AG04450 (cell line): ENCODE measurements at places on chromosomes 6 and 20. TPM values are rescaled to one million over a fixed set of nuclear protein-coding genes. Genes with fewer than 3 reads are reported as not detected.
A peak's percentile ranks its signal among the peaks of the same experiment; 100 is the strongest.

Gene FUT9
- not detected in 2 replicates for polyA plus RNA-seq

Gene NQO2
- 32.4 and 34.3 TPM in 2 replicates for polyA plus RNA-seq

Gene MAP7
- polyA plus RNA-seq: 0.29 and 0.30 TPM in 2 replicates

- no peak for DNase-seq
Observed at GRCh38 chr20:52975029-52975732, 3.0 kb downstream of the TSHZ2 start.

- no peak for DNase-seq
Observed at GRCh38 chr6:137227871-137228302, 8.7 kb upstream of the IFNGR1 start.

DNA sequence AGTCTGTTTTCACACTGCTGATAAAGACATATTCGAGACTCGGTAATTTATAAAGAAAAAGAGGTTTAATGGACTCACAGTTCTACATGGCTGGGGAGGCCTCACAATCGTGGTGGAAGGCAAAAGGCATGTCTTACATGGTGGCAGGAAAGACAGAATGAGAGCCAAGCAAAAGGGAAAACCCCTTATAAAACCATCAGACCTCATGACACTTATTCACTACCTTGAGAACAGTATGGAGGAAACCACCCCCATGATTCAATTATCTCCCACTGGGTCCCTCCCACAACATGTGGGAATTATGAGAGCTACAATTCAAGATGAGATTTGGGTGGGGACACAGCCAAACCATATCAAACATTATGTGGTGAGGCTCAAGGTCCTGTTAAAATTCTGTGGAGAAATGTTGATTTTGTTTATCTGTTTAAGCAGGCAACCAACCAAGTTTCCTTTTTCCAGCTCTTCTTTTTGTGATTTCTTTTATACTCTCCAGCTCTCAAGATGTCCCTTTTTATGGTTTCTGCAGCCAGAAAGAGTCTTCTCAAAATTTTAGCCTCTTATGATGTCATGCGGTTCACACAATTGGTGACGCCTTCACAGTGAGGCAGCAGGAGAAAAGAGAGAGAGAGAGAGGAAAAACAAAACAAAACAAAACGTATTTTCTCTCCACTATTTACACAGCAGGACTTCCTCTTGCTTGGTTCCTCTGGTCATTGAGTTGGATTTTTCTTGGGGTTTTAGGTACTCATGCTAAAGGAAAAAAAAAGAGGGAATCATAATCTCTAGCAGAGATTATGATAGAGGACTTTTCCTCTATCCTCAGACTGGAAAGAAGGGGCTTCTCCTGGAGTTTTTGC is 18.0 kb downstream of the AIG1 start:
- no peak for DNase-seq

GRCh38 chr6:53446151-53446550 is 97.4 kb upstream of the ELOVL5 start:
- no peak for DNase-seq

GRCh38 chr20:17872434-17872833 is 96.2 kb downstream of the SNX5 start:
- no peak for DNase-seq

DNA sequence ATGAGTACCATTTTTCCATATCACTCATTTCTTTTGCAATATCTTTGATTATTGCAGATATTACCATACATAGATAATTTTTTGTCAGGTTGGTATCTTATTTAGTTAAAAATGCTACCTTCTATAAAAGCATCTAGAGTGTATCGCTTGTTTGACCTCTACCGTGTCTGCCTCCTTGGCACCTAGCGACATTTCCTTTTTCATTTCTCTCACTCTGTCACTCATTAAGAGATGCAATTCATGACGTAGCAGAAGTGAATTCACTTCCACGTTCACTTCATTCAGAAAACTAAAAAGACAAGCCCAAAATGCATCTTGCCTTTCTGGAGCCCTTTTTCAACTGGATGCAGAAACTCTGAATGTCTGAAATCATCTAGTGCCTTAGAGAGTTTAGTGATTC is 172.9 kb downstream of the MMS22L start:
- no peak for DNase-seq

- peak; percentile 20 for DNase-seq
Observed at GRCh38 chr6:113495521-113495920, 361.6 kb upstream of the MARCKS start.

DNA sequence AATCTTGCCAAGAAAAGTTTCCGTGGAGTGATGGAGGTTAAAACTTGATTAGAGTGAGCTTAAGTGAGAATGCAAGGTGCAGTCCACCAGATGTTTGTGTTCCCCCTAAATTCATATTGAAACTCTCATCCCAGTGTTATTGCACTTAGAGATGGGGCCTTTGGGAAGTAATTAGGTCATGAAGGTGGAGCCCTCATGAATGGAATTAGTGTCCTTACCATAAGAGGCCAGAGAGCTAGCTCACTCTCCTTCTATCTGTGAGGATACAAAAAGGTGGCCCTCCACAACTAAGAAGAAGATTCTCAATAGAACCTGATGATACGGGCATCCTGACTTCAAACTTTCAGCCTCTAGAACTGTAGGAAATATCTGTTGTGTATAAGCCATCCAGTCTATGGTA is 258.6 kb downstream of the GRIK2 start:
- DNase-seq: no peak

DNA sequence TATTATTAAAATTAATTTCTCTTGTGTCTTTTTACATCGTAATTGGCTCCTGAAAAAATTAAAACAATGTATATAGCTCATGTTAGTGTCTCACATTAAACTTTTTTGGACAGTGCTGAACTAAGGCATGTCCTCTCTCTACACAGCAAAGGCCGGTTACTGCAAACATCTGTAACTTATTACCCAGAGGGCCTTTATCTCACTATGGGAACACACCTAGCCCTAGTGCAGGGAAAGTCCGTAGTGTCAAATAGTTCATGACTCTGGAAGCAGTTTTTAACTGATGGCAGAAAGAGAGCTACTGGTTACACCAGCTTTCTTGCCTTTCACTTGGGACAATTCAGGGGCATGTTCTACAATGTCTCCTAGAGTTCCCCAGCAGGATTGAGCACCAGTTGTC is 82.2 kb downstream of the PAK5 start:
- DNase-seq: no peak

DNA sequence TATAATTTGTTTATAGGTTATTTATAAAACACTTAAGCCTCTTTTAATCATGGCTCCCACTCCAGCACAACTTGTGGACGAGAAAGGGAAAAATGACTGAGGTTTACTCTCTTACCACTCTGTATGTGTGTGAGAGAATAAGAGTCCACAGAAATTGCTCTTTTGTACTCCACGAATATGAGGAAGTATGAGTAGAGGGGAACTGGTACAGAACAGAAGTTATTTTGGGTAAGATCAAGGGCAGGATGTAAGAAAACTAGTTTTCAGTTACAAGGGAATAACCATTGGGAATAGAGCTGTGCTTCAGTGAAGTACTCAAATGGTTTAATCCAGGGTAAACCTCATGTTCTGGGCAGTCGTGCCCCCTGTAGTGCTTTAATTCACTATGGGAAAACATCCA is 72.6 kb downstream of the REV3L start:
- DNase-seq: no peak

DNA sequence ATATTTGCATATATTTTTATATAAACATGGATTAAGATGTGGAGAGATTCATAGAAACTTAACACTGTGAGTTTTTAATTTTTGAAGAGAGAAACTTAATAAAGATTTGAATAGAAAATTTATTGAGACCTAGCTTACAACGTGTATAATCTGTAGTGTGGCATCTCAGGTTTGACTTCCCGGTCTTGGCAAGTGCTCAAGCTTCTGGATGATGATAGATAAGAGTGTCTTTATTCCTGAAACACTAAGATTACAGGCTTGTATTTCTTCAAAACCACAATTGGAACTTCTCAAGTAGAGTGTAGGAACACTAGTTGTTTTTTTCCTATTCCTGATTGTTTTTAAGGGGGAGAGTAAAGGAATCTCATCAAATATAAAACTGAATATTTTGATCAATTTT is 64.6 kb upstream of the NOTCH4 start:
- DNase-seq: no peak

DNA sequence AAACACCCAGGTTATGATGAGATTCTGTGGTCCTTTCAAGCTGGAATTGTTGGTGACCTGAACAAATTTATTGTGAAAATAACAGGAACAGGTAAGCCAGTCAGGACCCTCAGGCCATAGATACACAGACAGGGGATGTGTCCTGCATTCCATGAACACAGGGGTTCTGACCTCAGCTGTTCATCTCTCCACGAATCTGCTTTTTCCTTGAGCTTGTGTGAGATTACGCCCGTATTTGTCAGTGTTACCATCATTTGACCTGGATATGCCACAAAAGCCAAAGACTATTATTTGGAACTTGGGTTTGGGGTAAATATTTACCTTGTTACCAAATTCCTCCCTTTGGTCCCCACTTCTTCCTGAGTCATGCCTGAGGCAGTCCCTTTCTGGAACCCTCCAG is 288.9 kb downstream of the PREX1 start:
- no peak for DNase-seq

DNA sequence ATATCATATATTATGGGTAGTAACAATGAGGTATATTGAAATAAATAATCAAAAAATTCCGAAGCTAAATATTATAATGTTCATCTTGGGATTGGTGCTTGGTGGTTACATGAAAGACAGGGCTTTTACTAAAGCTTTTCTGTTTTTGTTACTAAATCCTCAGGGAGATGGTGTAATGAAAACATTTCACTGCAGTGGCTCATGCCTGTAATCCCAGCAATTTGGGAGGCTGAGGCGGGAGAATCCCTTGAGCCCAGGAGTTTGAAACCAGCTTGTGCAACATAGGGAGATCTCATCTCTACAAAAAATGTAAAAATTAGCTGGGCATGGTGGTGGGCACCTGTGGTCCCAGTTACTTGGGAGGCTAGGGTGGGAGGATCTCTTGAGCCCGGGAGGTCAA is 42.9 kb downstream of the AFG1L start:
- DNase-seq: no peak

DNA sequence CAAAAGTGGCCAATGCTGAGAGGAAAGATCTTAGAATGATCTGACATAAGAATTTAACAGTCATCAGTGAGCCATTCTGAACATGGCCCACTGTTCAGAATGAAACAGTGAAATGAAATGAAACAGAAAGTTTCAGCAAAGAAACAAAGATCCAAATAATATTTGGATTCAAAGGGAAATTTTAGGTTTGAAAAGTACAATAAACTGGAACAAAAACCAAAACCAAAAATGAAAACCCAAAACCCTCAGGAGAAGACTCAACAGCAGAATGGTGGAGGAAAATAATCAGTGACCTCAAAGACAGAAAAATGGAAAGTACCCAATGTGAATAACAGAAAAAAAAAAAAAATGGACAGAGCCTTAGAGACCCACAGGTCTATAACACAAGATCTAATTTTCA is 66.1 kb upstream of the EMILIN3 start:
- DNase-seq: no peak

GRCh38 chr20:46151936-46152335 is 33.8 kb downstream of the CD40 start:
- DNase-seq: no peak

DNA sequence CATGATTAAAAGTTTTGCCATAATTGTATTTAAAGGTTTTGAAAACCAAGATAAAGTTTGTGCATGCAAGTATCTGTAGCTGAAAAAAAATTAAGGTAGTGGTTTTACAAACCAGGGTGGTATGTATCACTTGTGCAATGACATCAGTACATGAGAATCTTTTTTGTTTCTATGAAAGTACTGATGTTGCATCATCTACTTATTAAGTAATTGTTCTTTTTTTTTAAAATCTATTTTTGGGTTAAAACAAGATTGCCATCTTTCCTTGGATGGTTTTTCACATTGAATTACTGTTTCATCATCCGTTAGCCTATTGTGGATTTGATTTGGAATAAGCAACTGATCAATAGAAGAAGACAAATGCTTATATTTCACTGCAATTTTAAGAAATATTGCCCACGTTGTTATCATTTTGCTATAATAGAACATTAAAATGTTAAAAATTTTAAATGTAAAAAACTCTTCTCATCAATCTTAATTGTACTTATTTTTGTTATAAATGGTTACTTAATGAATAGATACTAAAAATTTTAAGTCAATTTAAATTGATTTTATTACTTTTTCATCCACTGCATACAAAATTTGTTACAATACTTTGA is 39.8 kb upstream of the TAGAP start:
- no peak for DNase-seq

DNA sequence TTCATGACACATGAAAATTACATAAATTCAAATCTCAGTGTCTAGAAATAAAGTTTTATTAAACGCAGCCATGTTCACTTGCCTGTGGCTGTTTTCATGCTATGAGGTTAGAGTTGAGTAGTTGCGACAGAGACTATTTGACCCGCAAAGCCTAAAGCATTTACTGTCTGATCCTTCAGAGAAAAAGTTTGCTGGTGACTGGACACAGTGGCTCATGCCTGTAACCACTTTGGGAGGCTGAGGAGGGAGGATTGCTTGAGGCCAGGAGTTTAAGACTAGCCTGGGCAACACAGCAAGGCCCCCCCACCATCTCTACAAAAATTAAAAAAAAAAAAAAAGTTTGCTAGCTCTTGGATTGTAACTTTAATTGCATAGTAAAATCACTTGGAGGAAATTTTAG is 9.2 kb downstream of the SMIM28 start:
- no peak for DNase-seq

GRCh38 chr6:26053992-26054780 is 33.0 kb upstream of the HFE start:
- DNase-seq: no peak

GRCh38 chr20:53297154-53297529 is 296.5 kb downstream of the ZNF217 start:
- DNase-seq: no peak

DNA sequence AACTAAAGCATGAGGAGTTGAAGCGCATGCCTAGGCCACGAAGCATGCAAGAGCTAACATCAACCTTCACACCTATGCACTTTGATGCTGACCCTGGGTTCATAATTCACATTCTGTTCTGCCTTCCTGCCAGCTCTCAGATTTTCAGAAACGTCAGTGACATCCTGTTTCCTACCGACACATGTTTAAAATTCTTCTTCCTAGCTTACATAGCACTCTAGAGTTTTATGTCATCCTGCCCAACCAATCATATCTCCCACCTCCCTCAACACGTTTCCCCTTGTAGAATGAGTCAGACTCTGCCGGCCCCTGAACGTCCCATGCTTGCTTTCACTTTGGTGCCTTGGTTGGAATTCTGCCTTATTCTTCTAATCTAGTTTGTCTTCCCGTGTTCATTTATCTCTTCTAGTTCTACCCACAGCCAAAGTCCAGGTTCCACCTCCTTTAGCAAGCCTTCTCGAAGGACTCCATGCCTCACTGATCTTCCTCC is 97.2 kb upstream of the MAP7 start:
- DNase-seq: peak; percentile 86
